Suppressor macrophage (primary cell): ENCODE measurements at places on chromosomes 2 and 18.

GRCh38 chr18:59386909-59387686 is 28.0 kb upstream of the LMAN1 start:
- no peak for DNase-seq

DNA sequence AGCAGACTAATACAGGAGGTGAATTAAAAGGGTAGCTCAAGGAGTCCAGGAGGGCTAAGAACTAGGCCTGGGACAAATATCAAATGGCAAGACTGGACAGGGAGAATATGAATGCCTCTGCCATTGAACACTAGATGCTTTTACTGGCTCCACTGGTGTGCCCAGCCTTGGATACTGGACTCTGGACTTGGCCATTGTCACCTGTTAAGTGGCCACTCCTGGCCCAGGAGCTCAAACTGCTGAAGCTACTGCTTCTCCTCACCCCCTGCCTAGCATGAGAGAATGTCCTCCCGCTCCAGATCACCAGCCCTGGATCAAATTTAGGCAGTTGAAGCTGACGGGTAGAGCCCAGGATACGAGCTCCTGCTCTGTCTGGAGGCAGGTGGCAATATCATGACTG is 170.8 kb downstream of the DDX1 start:
- DNase-seq = no peak

DNA sequence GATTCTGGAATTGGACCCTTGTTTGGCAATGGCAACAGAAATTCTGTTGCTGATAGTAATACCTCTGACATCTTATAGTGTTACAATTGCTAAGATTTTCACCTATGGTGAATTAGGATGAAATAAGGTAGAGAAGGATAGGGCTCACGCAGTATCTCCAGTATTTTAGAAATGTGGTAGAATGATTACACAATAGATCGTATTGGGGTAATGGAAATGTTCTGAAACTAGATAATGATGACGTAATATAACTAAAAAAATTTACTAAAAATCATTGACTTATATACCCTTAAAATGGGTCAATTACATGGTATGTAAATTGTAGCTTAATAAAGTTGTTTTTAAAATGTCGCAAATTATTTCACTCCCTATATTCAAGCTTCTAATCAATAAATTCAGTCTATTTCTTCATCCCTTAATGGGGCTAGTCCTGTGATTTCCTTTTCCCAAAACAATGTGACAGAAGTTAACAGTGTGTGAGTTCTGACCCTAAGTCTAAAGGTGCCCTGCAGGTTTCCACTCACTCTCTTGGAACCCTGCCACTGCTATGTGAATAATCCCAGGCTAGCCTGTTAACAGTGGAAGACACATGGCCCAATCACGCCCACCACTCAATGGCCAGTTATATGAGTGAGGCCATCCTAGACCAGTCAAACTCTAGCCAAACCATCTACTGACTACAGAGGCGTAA is 31.2 kb downstream of the USP37 start:
- DNase-seq = no peak

DNA sequence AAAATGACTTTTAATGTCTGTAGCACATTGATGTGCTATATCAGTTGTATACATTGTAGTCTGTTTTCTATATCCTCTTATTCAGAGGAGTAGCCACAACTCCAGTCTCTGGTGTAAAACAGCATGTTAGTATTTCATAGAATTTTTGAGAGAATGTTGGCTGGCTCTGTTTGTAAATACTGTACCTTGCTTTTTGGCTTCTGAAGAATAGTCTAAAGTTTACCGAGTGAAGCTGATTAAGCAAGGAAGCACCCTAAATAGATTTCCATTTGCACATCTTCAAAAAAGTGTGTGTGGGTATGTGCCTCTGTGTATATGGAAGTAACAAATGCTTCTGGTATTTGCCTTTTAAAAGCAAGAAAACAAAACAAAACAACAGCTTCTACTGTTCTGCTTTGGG is 50.5 kb downstream of the MAP4K4 start:
- DNase-seq = no peak

DNA sequence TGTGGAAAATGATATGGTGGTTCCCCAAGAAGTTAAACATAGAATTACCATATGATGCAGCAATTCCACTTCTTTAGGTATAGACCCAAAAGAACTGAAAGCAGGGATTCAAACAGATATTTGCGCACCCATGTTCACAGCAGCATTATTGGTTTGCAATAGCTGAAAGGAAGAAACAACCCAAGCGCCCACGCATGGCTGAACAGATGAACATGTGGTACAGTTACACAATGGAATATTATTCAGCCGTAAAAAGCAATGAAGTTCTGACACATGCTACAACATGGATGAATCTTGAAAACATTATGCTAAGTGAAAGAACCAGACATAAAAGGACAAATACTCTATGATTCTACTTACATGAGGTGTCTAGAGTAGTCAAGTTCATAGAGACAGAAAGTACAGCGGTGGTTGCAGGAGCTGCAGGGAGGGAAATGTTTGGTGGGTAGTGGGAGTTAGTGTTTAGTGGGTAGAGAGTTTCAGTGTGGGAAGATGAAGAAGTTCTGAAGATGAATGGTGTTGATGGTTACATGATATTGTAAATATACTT is 26.7 kb upstream of the ASPRV1 start:
- peak; percentile 33 for DNase-seq

DNA sequence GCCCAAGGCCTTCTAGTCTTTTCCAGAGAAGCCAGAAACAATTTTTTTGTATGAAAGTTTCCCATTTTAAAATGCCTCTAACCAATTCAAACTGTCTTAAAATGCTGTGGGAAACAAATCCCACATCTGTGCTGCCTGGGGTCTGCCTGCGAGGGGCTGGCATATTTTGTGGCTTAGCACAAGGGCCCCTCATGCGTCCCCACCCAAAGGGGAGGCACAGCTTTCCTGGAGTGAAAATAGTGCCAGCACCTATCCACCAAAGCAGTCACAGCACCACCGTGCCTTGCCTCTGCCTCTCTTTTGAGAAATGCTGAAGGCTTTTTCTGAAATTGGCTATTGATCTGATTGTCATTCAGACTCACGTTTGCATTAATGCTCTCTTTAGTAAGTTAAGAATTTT is 22.2 kb upstream of the GNAL start:
- no peak for DNase-seq

- peak; percentile 90 for DNase-seq
These were observed 132.2 kb downstream of the TDRD15 start for GRCh38 chr2:21256006-21256405.

GRCh38 chr2:44286884-44287638 is 11.8 kb downstream of the SLC3A1 start:
- no peak for DNase-seq

DNA sequence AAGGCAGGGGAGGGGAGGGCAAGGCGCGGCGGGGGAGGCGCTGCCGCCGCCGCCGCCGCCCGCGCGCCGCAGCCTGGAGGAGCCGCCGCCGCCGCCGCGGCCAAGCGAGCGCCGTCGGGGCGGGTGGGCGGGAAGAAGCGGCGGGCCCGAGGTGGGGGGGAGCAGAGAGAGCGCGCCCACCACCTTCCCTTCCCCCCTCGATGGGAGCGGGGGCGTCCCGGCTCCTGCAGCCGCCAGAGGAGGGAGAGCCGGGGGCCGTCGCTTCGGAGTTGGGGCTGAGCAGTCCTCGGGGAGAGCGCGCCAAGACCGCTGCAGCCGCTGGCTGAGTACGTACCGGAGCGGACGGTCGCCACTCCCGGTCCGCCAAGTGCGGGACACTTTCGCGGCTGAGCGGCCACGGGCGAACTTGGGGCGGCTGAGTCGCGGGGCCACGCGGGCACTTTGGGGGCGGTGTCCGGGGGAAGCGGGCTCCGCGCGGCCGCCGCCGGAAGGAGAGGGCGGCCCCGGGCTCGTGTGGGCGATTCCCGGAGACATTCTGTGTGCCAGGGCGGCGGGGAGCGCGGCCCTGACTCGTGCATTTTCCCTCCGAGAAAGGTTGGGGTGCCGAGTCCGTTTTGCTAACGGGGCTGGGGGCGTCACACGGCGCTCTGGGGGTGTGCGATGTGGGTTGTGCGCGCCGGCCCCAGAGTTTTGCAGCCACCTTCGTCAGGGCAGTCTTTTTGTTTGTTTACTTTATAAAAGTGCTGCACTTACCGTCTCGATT is at the start of gene NAB1:
Gene NAB1, plus strand, starts transcription at position 49 of the 763 bp plus-strand sequence. CDS start 10,094 bp downstream, outside the sequence.
- peak; percentile 82 for DNase-seq
